ENCODE measurements at places on chromosomes 6 and 20. TPM values are rescaled to one million over a fixed set of nuclear protein-coding genes. Genes with fewer than 3 reads are reported as not detected.

DNA sequence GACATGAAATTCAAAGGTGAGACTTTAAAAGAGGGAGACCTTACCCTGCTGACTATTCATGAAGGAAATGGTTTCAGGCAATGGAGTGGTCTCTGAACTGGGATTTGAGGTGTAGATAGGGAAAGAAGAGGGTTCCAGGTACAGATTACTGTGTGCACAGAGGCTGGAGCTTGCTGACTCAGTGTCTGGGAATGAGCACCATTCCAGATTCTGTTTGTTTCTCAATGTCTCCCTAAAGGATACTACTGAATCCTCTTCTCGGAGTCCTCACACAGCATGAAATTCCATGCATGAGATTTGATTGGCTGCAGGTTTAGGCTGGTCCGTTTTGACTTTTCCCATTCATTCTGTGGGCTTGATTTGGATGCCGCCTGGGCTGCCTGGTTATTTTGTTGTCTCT, 49.0 kb downstream of the PPP1R14C start:
- DNase-seq: peak; percentile 9

DNA sequence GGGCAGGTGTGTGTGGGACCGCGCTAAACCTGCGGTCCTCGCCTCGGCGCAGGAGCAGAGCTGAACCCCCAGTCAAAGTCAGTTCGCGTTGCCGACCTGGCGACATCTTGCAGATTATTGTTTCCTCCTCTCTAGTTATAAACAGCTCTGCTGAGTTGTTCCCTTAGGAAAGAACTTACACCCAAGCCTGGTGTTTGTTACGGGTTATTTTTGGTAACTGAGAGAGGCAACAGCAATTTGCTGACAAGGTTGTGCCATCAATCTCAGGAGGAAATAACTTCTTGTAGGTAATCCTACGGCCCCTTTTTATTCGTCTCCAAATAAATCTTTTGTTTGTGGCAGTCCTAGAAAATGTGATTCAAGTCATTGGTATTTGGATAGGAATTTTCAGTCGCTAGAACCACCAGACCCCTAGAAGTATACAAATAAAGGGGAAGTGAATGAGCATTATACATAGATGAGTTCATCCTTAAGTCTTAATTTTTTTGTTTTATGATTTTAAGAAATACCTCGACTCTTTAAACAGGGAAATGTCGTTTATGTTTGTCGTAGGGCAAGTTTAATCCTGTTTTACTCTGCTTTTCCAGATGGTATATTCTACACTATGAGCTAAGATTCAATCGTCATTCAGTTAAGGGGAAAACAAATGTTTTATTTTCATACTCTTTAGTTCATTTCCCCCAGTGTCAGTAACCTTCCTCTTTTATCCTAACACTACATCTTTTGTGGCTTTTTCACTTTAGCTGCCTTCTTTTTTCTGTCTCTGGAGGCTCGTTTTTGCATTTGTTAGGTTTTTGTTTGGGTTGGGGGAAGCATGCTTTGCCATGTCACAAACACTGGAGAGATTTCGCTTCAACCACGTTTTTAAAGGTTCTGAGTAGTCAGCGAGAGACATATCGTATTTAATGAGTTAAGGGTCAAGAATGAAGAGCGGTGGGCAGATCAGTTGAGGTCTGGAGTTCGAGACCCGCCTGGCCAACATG, 1.2 kb downstream of the PM20D2 start:
- peak; percentile 60 for DNase-seq

DNA sequence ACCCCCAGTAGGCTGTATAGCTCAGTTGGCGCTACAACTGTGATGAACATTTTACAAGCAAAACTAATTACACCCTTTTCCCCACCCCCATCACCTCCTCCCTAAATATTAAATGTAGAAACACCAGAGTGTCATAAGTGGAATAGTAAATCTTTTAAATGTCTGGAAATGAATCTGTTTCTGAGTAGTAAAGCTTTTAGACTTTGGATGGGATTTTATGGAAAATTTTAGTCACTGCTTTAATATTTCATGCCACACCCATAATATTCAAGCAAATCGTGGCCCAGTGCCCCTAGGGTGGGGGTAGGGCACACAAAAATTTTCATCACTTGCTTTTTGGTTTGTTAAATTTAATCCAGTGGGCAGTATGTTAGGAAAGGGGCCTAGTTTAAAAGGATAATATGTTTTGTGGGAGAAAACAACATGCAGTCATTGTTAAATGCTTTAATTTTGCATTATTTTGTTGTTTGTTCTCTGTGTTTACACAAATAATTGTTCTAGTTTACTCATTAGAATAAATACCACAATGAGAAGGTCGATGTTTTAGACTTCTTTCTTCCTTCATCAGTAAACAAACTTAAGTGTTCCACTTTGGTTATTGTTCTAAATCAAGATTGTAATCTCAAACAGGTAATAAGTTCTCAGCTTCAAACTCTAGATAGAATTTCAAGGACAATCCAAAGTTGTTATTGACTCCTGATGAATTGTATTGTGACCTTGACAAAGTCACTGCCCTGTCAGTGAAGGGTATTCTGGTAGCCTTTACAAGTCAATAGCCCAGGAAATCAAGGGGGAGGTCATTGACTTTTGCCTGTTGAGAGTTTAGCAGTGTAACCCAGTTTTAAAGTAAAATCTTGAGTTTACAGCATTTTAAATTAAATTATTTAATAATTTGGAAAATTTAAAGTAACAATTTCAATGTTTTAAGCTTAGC, 79.2 kb downstream of the CBFA2T2 start:
- peak; percentile 34 for DNase-seq

CST2 gene
- total RNA-seq: not detected

Measured in PC-3 (cell line).